ENCODE measurements at places on chromosomes 1 and 21.

GRCh38 chr1:35058988-35059387 lies 20.2 kb upstream of the ZMYM1 start:
- DNase-seq = no peak

DNA sequence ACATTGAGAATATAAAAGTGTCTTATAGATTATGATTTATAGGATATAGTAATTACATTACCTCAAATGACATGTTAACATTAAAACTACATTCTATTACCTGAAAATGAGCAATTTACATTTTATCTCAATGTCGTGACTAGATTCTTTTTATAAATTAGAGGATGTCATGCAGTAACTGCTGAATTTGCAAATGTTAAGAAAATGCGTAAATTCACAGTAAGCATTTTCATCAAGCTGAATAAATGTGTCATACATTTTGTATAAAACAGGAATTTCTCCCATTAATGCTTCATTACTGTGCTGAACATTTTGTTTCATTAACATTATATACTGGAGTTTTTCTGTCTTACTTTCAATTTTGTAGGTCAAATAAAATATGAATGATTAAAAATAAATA lies 1460.7 kb upstream of the B3GALT2 start:
- no peak for DNase-seq

DNA sequence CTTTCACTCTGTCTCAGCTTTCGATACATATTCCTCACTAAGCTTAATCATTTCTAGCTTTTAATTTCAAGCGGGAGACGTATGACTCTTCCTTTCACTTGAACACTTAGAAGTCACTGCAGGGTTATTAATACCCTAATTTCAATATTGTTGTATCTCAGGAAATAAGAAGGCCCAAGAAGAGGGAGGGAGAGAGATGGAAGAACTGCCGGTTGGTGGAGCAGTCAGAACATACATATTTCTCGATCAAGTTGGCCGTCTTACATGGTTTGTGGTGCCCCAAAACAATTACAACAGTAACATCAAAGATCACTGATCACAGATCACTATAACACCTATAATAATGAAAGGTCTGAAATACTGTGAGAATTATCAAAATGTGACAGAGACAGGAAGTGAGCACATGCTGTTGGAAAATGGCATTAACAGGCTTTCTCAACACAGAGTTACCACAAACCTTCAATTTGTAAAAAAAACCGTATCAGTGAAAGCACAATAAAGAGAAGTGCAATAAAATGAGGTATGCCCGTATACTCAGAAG lies 145.4 kb upstream of the HP1BP3 start:
- DNase-seq = peak; percentile 73

DNA sequence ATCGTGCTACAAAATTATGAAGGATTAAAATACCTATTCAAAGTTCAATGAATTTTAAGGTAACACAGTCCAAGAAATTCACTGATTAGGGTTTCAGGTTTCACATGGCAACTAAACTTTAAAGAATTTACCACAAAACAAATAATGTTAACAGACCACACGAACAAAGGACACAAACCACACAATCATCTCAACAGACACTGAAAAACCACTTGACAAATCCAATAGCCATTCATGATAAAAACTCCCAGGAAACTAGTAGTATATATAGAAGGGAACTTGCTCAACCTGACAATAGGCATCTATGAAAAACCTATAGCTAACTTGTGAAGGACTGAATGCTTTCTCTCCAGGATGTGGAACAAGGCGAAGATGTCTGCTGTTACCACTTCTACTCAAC lies 21.1 kb upstream of the SH2D5 start:
- DNase-seq = no peak

DNA sequence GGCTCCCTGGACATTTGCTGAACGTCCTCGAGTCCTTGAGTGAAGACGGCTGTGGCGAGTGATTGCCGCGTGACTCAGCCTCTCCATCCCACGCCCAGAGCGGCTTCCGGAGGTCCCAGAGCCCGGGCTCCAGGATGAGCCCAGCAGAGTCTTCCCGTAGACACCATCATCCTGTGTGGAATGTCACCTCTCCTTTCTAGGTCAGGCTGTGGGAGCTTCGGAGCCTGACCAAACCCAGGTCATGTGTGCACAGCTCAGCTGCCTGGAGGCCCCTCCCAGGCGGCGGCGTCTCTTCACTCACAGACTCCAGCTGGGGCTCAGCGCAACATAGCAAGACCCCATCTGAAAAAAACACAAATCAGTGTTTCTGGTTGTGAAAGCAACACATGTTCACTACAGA lies 38.2 kb downstream of the PRKCZ start:
- no peak for DNase-seq

GRCh38 chr1:180311011-180311730 lies 81.1 kb downstream of the LHX4 start:
- DNase-seq = no peak
